Smooth muscle cell of the brain vasculature (primary cell): ENCODE measurements at places on chromosomes 3 and 15.

DNA sequence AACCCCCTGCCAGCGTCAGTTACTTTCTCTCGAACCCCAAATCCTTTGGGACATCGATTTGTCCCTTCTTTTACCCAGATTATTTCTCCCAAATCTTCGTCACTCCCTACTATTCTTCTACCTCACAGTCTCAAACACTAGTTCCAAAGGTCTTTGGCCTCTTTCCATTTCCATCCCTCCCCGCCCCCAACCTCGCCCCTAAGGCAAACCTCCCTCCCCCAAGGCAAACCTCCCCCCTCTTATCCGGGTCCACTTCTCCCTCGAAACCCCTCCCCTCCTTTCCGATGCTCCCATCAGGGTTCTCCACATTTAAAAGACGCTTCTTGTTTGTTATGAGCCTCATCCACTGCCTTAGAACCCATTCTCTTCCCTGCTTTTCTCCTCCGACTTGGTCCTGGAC, 583 bp downstream of the EAF1 start:
- no peak for DNase-seq

DNA sequence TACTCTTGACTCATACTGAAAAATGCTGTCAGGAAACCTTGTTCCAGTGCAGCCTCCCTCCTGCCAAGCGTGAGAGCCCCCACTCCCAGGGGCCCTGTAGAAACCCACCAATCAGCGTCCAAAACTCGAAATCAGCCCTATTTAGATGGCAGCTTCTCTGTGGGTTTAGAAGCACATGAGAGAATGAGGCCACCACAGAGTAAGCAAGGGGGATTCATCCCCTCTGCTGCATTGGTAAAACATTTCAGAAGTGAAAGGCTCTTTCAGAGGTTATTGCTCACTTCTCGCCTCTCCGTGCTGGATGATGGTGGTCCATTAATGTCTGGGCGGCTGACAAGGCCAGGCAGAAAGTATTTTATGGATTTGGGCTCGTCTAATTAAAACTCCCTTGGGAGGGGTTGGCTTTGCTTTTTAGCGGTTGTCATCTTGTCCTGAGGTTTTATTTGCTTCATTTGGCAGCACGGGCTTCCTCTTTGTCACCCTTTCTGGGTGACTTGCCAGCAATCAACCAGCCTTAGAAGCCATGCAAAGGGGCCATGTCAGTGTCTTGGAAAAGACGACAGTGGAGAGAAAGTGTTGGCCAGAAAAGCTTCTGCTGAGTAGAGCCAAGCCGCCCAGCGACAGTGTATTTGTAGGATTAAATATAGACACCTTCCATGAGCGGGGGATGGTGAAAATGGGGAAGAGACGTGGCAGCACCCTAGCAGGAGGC, 145.5 kb downstream of the ATP10A start:
- DNase-seq: no peak

DNA sequence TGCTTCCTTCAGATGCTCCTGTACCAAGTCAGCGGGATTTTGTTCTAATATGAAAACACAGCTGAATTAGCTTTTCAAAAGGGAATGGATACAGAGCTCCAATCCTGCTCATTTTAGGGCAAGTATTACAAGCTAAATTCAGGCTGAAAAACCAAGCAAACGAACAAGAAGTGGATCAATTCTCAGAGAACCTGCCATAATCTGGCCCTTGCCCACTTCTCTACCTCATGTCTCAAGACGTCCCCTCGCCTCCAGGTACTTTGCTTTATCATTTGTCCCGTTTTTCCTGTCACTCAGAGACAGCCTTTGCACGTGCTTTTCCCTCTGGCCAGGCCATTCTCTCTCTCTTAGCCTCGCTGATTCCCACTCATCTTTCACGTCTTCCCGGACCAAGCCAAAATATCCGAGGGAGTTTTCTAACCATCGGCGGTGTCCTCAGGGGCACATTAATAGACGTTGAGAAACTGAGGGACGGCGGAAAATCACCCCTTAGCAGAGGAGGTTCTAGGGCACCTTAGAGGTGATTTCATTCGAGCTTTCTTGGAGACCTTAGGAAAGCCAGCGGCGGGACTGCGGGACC, 654 bp downstream of the SUSD5 start:
- no peak for DNase-seq

DNA sequence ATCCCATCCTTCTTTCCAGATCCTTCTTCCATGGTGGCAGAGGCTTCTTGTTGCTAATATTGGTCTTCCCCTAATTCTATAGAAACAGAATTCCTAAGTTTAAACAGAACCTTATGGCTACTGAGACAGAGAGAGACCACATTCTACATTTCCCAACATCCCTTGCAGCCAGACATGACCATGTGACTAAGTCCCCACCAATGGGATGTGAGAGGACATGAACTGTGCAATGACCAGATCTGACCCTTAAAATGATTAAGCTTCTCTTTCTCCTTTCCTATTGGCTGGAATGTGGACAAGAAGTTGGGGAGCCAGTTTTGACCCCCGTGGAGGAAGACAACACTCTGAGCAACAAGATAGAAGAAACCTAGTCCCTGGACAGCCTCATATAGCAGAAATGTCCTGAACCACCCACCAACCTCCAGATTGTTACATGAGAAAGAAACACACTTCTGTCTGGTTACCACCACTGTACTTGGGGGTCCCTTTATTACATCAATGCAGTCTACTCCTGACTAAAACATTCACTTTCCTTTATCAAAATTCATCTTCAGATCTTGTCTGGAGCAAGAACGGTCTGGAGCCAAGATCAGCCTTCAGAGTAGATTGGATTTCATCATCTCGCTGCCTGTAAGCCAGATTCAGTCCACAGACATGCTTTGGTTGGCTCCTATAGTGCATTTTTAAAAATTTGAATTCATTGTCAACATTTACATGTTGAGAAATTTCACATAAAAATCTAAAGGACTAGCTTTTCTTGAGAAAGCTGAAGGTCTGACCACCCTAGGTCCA, 183.9 kb downstream of the SHQ1 start:
- no peak for DNase-seq

DNA sequence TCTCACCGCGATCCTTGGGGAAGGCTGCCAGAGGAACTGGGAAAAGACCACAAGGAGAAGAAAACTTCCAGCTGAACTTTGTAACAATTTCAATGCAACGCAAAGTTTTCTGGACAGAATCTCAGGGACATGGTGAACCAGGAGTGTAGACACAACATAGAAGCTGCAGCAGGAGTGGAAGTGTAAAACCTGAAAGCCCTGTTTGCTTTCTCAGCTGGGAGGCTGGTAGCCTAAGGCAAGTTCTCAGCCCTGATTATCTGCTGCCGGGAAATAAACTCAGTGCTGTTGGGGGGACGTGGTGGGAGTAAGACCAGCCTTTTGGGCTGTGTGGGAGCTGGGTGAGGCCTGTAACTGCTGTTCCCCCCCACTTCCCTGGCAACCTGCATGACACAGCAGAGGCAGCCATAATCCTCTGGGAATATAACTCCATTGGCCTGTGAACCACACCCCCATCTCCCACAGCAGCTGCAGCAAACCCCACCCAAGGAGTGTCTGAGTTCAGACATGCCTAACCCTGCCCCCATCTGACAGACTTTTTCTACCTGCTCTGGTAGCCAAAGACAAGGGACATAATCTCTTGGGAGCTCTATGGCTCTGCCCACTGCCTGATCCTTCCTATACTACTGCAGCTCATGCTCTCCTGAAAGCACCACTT, 106.7 kb downstream of the ZNF621 start:
- no peak for DNase-seq

DNA sequence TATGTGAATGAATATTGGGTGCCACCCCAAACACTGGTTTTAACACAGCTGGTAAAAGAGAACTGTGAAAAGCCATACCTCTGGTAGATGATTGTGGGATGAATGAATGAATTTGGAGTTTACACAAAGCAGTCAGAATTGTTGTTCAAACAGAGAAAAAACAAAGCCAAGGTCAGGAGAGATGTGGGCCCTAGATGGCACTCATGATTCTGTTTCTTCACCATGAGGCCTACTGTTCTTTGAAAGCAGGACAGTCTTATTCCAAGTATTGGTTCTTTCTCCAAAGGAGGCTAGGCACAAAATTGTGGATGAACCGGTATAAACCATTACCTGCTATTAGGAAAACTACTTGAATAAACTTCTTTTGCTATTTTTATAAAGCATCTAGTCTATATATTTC, 97.6 kb downstream of the SAMMSON start:
- no peak for DNase-seq

DNA sequence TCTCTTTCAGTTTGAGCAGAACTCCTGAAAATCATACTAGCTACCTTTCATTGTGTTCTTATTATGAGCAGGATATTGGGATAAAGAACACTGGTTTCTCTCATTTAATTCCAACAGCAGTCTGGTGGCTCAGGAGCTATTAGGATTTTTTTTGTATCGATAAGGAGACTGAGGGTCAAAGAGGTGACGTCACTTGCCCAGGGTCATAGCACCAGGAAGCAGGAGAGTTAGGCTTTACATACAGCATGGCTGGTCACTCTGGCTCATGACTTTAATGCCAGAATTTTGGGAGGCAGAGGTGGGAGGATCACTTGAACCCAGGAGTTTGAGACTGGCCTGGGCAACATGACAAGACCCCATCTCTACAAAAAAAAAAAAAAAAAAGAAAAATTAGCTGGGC, 113.6 kb downstream of the ADAMTS9 start:
- DNase-seq: no peak

DNA sequence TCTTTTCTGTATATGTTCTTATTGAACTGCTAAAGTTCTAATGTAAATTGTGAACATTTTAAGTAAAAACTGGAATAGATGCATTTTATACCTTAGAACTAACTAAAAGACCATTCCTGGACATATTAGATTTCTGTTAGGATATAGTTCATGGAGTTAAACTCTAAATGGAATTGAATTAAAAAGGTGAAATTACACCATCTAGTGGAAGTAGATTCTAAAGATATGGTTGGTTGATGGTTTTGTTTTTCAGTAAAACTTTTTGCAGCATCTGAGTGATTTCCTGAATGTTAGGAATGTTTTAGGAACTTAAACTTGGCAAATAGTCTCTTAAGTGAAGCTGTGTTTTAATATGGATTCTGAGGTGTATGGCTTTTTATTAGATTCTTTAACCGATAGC, 96.8 kb downstream of the SLMAP start:
- DNase-seq: no peak

DNA sequence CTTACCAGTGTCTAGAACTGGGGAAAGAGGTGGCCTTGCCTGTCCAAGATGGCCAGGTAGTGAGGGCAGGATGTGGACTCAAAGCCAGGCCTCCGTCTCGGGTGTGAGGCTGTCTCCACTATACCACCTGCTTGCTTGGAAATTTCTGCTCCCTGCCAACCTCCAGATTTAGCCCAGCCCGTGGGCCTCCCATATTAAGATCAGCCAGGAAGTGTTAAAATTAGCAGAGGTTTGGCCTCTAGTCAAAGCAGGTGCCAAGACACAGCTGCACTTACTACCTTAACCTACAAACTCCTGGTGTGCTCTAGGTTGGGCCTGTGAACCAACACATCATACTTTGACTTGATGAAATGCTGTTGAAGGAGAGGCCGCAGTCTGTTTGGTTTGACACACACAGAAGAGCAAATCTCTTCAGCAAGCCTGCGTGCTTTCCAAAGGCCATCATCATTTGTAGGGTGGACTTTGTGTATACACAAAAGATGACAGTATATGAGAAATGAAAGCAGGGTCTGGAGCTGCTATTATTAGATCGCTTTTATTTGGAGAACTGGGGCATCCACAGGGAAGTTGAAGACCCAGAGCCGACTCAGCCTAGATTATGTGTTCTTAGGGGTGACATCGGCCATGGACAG, 206.5 kb downstream of the XXYLT1 start:
- DNase-seq: no peak

- peak; percentile 55 for DNase-seq
Observed at GRCh38 chr3:100993309-100993708, at the start of gene ABI3BP. TSS of gene ABI3BP (minus strand) at chr3:100993421. CDS start at chr3:100993384, 37 bp downstream.

DNA sequence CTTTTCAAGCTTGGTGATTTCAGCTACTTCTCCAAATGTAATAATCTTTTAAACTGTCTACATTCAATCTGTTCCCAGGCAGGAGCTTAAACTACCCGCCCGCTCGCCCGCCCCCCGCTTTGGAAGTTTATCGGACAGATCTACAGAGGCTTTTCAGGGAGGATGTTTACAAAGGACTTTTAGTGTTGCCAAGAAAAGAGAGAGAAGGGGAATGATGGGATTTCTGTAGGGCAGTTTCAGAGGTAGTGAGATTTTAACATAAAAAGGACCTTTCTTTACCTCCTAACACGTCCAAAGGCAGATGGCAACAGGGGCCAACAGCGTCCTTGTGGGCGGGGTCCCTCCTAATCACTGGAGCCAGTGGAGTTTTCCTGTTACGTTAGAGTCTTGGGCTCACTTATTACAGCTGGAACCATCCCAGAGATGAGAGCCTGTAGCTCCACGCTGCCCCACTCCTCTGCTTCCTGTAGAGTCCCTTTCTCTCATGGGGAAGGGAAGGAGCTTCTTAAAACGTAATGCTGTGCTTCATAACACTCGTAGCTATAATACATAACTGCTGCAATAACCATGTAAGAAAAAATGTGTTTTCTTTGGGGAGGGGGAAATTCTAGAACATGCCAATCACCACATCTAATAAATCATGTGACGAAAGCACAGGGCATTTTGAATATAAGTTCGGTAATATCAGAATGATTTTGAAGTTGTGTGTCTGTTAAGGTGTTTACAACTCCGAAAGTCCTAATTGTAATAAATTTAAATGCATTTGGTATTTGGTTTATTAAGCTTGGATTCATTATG, 30.9 kb downstream of the HES1 start:
- DNase-seq: no peak

DNA sequence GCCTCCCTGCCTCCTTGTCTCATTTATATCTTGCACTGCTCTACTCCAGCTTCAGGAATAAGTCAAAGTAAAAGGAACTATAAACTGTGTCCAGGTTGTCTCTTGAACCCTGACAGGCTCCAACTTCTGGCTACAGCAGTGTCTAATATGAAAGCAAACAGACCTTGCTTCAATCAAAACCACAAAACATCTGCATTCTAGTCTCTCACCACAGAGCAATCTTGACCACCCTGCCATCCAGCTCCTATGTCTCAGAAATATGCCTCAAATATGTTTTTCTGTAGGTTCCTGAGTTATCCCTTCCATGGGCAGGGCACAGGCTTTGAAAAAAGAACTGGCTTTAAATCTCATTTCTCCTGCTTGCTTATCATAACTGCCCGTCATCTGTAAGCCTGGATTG, 13.0 kb upstream of the RAMAC start:
- DNase-seq: no peak

- no peak for DNase-seq
Observed at GRCh38 chr15:48702569-48703236, 57.2 kb upstream of the FBN1 start.

DNA sequence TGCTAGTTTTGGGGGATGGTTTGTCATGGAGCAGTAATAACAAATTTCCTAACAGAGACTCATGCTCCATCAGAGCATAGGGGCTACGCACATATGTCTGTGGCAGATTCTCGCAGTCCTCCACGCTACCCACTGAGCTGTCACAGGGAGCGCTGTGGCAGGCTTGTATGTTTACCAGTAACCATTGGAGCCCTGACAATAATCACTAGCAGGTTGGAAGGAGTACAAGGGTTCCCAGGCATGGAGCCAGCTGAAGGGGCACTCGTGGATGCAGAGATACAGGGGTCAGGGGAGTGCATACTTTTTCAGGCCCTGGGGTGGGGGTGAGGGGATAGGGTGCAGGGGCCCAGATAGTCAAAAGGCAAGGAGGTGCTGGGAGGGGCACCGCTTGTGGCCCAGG, 7.9 kb upstream of the GP9 start:
- DNase-seq: no peak

GRCh38 chr15:80747317-80748053, 31.7 kb upstream of the CEMIP start:
- DNase-seq: no peak

GRCh38 chr3:134527037-134527436, 41.2 kb downstream of the CEP63 start:
- DNase-seq: no peak

- DNase-seq: no peak
Observed at GRCh38 chr3:187210545-187211327, 13.4 kb downstream of the RTP1 start.
